ENCODE measurements at places on chromosomes 4 and X.

DNA sequence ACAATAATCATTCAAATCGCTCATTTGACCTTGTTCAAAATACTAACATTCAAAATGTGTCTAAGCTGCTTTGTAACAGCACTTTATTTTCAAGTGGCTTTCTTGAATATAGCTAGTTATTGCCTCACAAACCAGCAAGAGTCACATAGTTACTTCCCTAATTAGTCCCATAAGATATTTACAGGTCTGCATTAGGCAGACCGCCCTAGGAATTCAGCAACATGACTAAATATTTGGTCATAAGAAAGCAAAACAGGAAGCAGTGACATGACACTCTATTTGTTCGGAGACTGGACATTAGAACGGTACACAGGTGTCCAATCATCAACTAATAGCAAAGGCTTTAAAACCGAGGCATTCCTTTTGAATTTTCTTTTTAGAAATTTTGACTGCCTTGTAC is 262.0 kb downstream of the COL25A1 start:
- no peak for DNase-seq

GRCh38 chr4:187088070-187088799 is 364.6 kb upstream of the FAT1 start:
- no peak for DNase-seq

- DNase-seq: no peak
Measured at GRCh38 chr4:63841266-63841665, 568.0 kb downstream of the TECRL start.

GRCh38 chr4:83010111-83010521 is 507 bp downstream of the LIN54 start:
- no peak for DNase-seq

GRCh38 chrX:119895843-119896326 is at the start of gene AKAP14:
Gene AKAP14 (plus strand): TSS chrX:119895893. CDS start chrX:119903224, 7,331 bp downstream.
- DNase-seq: no peak

GRCh38 chr4:187944179-187944578 is 51.4 kb upstream of the ZFP42 start:
- DNase-seq: no peak

- DNase-seq: no peak
Measured at GRCh38 chr4:24702281-24702680, 93.1 kb upstream of the SOD3 start.
